ENCODE measurements at places on chromosomes 6 and 20. TPM values are rescaled to one million over a fixed set of nuclear protein-coding genes. Genes with fewer than 3 reads are reported as not detected.
A peak's percentile ranks its signal among the peaks of the same experiment; 100 is the strongest.

GRCh38 chr20:14375416-14375985 is 38.1 kb upstream of the FLRT3 start:
- DNase-seq, result no peak

- no peak for DNase-seq
These were observed 34.5 kb upstream of the FAM184A start for GRCh38 chr6:119112812-119113530.

The ZC2HC1B gene
- total RNA-seq, result 0.36 TPM

DNA sequence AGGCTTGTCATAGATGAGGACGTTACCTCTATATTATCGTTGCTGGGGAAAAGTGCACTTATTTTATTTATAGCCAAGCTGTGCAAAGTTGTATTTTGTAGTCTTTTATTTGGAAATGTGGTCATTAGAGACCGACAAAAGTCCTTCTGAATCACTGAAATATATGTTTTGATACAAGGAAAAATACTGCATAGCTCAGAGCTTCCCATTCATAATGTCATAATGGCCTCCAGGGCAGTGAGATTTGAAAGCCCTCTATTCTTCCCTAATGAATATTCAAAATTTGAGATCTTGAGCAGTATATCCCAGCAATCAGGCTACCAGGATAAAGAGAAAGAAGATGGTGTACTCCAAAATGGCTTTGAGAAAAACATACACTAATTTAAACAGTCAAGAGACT is 64.6 kb downstream of the CAP2 start:
- DNase-seq, result no peak

The HTR1E gene
- total RNA-seq, result not detected

The RBBP8NL gene
- total RNA-seq, result not detected

DNA sequence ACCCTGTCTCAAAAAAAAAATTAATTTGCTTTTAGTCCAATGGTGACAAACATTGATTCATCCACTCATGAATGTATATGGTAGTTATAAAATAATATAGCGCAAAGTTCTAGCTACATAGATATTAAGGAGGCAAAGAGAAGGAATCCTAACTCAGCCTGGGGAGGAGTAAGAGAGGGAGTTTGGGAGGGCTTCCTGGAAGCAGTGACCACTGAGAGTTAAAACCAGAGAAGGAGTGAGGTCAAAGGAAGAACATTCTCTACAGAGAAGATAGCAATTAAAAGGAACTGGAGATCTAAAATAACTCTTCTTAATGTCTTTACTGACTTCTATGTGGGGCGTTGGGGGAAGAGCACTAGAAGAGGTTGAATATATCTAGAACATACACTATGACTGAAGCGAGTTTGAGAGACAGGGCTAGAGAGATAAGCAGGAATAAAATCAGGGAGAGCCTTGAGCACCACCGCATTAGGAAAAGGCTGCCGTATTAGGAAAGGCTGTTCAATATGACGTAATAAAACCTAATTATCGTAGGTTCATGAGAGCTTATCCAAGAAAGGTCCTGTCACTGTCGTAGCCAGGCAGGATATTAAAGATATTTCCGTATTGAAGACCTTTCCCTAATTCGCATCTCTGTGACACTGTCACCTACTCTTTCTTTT is 81.8 kb upstream of the CNKSR3 start:
- DNase-seq, result no peak

GRCh38 chr6:141677598-141678211 is 455.0 kb upstream of the GJE1 start:
- DNase-seq, result no peak

DNA sequence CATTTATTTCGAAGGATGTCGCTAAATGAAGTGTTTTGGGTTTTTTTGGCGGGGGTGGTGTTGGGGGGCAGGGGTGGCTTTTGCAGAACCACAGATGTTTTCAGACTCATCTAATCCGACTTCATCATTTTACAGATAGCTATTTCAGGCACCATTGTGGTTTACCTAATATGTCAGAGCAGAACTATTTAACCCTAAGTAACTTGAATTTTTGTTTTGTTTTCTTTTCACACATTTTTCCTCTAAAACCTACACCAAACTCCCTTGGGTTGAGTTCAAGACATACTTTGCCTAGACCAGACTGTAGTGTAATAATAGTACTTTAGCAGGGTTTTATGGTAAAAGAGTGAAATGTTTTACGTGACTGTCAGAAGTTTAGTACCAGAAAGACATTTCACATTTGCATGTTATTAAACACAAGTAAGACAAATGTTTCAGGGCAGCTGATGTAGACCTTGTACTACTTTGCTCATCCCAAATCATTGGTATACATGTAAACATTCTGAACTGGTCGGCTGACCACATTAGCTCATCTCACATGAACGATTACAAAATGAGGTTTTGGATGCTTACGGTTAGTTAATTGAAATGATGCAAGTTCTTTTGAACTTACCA is 37.7 kb downstream of the MAP3K4 start:
- DNase-seq, result peak; percentile 88

DNA sequence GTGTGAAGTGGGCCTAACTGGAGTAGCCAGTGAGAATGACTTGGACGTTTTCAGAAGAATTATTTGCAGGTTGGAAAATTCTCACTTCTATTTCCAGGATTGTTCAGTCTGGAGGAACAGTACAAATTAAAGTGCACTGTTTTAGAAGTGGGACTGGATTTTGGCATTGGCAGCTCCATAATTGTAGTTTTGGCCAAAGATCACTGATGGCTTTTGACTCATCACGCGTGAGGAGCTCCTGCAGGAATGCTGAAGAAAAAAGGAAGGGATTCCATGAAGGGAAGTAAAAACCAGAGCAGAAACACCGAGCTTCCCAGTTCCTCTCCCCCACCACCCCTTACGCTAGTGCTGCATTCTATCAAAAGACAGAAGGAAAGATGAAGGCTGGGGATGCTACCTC is 103.5 kb downstream of the JARID2 start:
- no peak for DNase-seq

DNA sequence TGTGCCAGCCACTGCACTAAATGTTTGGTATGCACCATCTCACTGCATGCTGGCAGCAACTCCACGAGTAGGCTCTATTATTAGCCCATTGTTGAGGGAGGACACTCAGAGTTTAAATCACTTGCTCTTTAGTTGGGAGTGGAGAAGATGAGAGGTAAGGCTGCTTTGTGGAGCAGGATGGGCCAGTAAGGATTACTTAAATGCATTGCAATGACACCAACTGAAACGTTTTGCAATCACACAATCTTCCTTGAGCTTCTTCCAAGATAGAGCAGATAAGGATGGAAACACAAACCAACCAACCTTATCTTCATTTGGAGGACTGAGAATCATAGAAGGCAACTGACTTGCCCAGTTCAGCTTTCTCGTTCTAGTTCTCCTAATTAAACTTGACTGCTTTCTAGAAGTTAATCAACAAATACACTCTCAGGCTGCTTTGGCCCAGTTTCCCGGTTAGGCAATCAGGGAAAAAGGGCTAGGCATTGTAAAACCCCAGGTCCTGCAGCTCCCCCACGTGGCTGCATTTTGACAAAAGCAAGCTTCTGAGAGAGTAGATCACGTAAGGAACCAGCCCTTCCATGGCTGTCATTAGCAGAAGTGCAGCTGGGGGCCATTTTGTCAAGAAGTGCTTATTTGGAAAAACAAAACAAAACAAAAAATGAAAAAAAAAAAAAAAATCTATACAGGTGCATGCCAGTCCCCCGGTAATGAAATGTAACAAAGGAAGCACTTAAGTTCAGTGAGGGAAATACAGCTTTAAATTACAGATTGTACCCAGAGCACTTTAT is 130.6 kb downstream of the BCAS1 start:
- DNase-seq, result peak; percentile 93
